ENCODE measurements at places on chromosomes 1 and 21.

GRCh38 chr1:192615055-192615454 is 20.9 kb upstream of the RGS13 start:
- no peak for DNase-seq

GRCh38 chr1:21491488-21492355 is 17.5 kb upstream of the ALPL start:
- peak; percentile 20 for DNase-seq

GRCh38 chr1:220813013-220813412 is 26.3 kb downstream of the MTARC1 start:
- DNase-seq, result no peak

DNA sequence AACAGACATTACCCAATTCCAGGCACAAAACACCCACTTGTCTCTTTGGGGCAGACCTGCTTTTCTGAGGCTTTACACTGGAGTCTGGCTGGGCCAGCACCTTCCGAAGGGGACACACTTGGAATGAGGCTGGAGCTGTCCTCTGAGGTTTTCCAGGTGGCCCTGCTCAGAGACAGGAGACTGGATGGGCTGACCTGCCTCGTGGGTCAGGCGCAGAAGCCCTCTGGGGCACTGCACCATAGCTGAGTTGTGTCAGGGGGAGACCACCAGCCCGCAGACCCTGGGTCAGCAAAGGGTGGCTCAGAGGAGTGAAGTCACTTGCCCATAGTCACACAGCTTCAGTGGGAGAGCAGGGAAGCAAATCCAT is 1.8 kb downstream of the SH2D5 start:
- DNase-seq, result no peak

DNA sequence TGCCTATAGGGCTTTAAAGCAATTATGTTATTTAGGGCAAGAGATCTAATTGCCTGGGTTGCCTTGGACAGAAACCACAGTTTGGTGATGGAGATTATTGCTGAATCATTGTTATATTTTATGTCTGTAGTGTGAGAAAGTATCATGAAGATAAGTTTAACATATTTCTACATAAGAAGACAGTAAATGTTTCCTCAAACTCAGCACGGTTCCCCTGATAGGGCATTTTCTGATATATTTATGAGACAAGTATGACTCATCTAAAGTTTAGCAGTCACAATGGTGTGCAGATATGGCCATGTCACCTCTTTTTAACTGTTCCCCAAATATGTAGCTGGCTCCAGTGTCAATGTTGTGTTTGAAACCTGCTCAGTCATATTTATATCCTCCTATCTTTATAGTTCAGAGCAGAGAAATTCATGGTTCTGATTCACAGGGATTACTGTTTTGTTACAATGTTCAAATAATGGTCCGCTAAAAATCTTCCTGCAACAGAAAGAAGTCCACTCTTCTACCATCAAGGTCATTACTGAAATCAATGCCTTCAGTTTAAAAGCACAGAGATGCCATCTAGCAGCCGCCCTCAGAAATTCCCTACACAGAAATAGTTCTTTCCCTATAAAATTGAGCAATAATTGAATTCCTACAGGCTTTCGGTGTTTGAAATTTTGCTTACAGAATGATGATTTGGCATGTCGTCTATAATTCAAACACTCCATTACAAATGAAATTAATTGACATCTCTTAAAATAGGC is 3.7 kb downstream of the OLFM3 start:
- DNase-seq, result no peak

GRCh38 chr1:178418284-178418955 is 78.3 kb downstream of the CLEC20A start:
- no peak for DNase-seq

- no peak for DNase-seq
These were observed 146.7 kb downstream of the KCNT2 start for GRCh38 chr1:196461521-196461920.

GRCh38 chr1:199597152-199597551 is 430.4 kb upstream of the NR5A2 start:
- no peak for DNase-seq

GRCh38 chr1:242245255-242245654 is 246.4 kb upstream of the MAP1LC3C start:
- DNase-seq, result no peak

DNA sequence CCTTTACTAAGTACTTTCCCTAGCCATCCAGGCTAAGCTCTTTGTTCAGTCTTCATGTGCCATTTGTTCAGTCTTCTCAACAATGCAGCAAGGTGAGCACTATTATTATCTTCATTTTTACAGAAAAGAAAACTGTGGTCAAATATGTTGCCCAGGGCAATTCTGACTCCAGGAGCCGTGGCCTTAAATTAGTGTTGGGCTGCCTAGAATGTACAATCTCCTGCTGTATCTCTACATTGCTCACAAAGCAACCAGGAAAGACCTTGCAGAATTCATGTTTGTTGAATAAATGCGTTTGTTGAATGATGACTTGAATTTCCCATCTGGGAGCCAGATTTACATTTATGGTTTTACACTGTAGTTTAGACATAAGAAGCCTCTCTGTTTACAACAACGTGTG is 14.2 kb downstream of the CD101 start:
- peak; percentile 68 for DNase-seq

DNA sequence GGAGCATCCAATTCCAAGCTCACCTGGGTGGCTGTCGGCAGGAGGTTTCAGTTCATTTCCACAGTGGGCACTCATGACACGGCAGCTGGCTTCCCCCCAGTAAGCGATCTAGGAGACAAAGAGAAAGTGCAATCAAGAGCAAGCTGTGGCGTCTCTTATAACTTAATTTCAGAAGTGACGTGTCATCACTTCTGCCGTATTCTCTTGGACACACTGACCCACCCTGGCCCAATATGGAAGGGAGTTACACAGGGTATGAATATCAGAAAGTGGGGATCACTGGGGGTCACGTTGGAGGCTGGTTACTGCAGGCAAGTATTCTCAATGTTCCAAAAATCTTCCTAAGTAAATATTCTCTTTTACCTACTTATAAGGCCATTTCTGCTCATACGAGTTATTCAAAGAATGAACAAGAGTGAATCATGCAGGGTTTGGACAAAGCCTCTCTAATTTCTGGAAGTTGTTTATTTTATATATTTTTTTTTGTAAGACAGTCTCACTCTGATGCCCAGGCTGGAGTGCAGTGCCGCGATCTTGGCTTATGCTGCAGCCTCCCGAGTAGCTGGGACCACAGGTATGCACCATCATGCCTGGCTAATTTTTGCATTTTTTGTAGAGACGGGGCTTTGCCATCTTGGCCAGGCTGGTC is 46.5 kb upstream of the GREM2 start:
- no peak for DNase-seq

GRCh38 chr1:209895709-209896108 is 42.3 kb upstream of the SYT14 start:
- no peak for DNase-seq

- DNase-seq, result no peak
These were observed 49.4 kb downstream of the HSD3B1 start for GRCh38 chr1:119556423-119556822.

DNA sequence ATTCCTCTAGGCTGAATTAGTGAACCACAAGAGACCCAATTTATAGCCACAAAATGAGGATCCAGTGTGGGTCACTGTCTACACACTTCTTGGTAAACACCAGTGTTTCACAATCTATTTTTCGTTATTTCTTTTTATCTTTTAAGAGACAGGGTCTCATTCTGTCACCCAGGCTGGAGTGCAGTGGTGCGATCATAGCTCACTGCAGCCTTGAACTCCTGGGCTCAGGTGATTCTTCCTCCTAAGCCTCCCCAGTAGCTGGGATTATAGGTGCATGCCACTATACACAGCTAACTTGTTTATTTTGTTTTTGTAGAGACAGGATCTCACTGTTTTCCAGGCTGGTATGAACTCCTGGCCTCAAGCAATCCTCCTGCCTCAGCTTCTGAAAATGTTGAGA is 29.3 kb upstream of the SLC45A3 start:
- DNase-seq, result no peak

GRCh38 chr1:107626073-107626796 is 338.7 kb downstream of the VAV3 start:
- DNase-seq, result no peak

GRCh38 chr21:42112857-42113256 is 41.7 kb downstream of the UMODL1 start:
- no peak for DNase-seq

DNA sequence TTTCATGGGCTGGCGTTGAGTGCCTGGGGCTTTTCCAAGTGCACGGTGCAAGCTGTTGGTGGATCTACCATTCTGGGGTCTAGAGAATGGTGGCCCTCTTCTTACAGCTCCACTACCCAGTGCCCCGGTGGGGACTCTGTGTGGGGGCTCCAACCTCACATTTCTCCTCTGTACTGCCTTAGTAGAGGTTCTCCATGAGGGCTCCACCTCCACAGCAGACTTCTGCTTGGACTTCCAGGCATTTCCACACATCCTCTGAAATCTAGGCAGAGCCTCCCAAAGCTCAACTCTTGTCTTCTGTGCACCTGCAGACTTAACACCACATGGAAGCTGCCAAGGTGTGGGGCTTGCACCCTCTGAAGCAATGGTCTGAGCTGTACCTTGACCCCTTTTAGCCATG is 82.1 kb downstream of the CCDC18 start:
- DNase-seq, result no peak

GRCh38 chr1:23288201-23288600 is 55.9 kb downstream of the HNRNPR start:
- DNase-seq, result no peak

- no peak for DNase-seq
These were observed 343.0 kb downstream of the NUF2 start for GRCh38 chr1:163664671-163665335.

- no peak for DNase-seq
These were observed 102.4 kb upstream of the OR4F16 start for GRCh38 chr1:788835-789234.

DNA sequence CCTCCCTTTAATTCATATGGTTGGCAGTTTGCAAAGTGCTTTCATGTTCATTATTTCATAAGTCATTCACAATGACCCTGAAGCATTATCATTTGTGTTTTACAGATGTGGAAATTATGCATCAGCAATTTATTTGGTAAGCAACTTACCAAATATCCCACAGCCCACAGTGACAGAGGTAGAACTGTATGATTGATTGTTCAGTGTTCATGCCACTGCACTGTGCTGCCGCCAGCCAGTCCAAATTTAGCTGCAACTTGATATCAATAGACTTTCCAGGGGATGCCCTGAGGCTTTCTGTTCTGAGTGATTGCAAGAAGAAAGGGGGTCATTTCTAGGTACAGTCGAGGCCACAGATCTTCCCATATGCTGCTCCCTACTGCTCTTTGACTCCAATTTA is 380.3 kb downstream of the PLPP3 start:
- no peak for DNase-seq

- no peak for DNase-seq
These were observed 72.6 kb upstream of the RGL1 start for GRCh38 chr1:183732236-183732880.

GRCh38 chr1:43197343-43198127 is 25.4 kb downstream of the CFAP57 start:
- DNase-seq, result no peak

GRCh38 chr1:1004420-1004779 is 4.5 kb upstream of the HES4 start:
- DNase-seq, result no peak

DNA sequence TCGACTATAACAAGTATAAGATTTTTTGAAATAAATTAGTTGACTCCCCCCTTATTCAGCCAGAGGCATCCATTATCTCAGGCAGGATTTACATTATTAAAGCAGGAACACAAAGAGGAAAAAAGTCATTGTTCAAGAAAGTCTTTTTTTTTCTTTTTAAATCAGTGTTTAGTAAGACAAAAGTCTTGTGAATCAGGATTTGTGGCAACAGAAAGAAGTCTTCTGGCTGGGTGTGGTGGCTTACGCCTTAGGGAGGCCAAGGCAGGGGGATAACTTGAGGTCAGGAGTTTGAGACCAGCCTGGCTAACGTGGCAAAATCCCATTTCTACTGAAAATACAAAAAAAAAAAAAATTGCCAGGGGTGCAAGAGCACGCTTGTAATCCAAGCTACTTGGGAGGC is 505.5 kb downstream of the LMO4 start:
- DNase-seq, result no peak

DNA sequence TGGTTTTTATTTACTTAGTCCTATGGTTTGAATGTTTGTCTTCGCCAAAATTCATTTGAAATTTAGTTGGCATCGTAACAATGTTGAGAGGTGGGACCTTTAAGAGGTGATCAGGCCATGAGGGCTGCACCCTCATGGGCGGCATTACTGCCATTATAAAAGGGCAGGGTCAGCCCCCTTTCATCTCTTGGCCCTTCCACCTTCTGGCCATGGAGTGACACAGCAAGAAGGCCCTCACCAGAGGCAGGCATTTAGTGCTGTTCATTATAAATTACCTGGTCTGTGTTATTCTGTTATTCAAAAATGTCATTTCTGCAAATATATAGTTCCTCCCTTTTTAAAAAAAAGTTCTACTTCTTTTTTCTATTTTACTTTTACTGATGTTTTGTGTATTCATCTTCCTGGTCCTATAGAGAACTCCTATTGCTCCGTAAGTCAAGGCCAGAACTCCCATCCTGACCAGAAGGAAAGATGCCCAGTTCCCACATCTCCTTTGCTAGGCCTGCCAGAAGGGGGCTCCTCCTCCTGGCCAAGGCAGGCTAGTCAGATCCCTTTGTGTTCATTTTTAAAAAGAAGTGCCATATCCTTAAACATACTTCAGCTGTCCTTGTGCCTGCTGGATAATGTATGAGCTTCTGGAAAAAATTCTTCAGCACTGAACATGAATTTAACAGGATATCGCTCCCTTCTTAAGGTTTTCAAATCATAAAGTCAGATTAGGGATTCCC is 10.0 kb upstream of the LBR start:
- DNase-seq, result no peak

- no peak for DNase-seq
These were observed 76.0 kb upstream of the PPM1J start for GRCh38 chr1:112790920-112791722.

GRCh38 chr1:160225345-160225744 is 20.2 kb downstream of the PEA15 start:
- DNase-seq, result no peak

- DNase-seq, result no peak
These were observed 2.9 kb downstream of the CRYZ start for GRCh38 chr1:74729741-74730478.

DNA sequence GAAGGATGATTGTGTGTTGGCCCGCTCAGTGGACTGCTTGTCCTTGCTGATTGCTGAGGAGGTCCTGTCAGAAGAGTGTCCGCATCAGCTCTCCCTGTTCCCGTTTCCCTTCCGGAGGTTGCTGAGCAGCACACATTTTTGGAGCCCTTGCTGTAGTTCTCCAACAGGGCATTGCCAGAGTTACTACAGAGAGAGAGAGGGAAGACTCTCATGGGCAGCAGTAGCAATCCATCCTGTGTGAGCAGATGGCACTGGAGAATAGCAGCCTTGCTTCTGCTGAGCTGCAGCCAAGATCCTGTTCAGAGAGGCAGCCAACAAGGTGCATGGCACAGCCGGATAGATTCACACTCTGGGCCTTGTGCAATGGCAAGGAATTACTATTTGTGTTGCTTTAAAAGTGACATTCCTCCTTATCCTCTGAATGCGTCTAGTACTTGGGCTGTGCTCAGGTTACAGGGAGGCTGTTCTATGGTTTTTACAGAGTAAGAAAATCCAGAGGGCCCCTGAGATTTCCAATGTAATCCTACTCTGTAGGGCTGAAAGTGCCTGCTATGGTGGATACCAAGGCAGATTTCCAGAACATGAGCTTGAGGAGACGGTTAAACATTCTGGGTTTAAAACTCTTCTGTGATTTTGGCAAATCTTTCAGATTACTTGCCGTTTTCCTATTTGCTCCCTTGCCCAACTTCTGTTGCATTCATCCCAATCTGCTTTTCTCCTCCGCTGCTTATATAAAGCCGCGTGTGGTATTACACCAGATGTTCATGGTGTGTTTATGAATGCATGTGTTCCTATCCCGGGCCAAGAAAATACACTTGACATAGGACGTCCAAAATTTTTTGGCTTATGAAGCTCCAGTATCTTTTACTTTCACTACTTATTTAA is 27.4 kb downstream of the AK4 start:
- no peak for DNase-seq
